RWPE1 (cell line): ENCODE measurements at places on chromosomes 5 and 9.

DNA sequence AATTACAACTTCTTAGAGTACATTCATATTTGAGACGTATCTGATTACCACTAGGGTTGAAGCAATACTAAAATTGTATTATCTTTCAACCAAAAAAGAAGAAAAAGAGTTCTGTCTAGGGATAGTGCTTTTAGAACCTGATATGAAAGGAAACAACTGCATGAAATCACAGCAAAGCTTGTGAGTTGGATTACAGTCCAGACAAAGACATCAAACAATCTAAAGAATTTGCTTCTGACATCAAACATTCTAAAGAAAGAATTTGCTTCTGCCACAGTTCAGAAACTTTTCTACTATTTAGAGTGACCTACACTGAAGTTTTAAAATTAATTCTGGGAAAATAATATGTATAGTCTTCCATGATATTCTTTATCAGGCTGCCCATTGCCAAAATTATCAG lies 1141.1 kb upstream of the ACO1 start:
- no peak for DNase-seq

DNA sequence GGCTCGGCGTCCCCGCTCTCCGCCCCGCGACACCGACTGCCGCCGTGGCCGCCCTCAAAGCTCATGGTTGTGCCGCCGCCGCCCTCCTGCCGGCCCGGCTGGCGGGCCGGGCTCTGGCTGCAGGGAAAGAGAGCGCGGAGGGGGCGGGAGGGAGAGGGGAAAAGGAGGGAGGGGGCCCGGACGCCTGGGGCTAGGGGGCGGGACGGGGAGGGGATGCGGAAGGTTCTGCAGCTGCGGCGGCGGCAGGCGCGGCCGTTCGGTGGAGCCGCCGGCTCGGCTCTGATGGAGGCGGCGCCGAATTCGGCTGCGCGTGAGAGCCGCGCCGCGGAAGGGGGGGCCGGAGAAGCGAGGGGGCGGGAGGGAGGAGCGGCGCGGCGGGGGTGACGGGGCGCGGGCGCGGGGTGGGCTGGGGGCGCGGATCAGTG lies at the start of gene MARCHF11:
Gene MARCHF11, minus strand, starts transcription at position 281 of the 425 bp plus-strand sequence. Its CDS starts 216 bp downstream, at position 65.
- DNase-seq = no peak

GRCh38 chr9:2299843-2300205 lies 284.7 kb downstream of the SMARCA2 start:
- DNase-seq = no peak

DNA sequence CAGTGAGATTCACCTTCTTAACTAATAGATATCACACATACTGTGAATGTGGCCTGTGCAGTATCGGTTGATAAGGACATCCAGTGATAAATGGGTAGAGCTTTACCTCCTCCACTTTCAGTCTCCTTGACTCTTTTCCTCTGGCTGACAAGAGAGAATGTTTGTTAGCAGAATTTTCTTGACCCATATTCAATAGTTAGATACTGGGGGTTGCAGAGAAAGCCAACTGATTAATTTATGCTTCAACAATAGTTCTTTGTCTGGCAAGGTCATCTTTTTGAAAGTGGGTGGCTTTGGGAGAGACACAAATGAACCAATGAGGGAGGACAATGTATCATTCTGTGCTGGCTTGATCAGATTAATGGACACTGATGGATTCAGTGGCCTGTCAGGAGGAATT lies 30.3 kb downstream of the TTC23L start:
- no peak for DNase-seq

- DNase-seq = no peak
Measured at GRCh38 chr5:181100121-181100875, 30.7 kb downstream of the OR2V1 start.
